ENCODE measurements at places on chromosomes 16 and 17.
A peak's percentile ranks its signal among the peaks of the same experiment; 100 is the strongest.

GRCh38 chr17:40335620-40336019 is 26.6 kb downstream of the RARA start:
- DNase-seq: no peak

- no peak for DNase-seq
Observed at GRCh38 chr17:61005358-61005757, 327.7 kb downstream of the BCAS3 start.

GRCh38 chr16:21150375-21151001 is at the start of gene DNAH3:
Gene DNAH3 (minus strand): TSS chr16:21150846. CDS start chr16:21150319, 527 bp downstream.
- DNase-seq: no peak

GRCh38 chr16:73126525-73126853 is 78.6 kb upstream of the ZFHX3 start:
- no peak for DNase-seq

- DNase-seq: no peak
Observed at GRCh38 chr16:48605518-48606110, 4.4 kb downstream of the N4BP1 start.

DNA sequence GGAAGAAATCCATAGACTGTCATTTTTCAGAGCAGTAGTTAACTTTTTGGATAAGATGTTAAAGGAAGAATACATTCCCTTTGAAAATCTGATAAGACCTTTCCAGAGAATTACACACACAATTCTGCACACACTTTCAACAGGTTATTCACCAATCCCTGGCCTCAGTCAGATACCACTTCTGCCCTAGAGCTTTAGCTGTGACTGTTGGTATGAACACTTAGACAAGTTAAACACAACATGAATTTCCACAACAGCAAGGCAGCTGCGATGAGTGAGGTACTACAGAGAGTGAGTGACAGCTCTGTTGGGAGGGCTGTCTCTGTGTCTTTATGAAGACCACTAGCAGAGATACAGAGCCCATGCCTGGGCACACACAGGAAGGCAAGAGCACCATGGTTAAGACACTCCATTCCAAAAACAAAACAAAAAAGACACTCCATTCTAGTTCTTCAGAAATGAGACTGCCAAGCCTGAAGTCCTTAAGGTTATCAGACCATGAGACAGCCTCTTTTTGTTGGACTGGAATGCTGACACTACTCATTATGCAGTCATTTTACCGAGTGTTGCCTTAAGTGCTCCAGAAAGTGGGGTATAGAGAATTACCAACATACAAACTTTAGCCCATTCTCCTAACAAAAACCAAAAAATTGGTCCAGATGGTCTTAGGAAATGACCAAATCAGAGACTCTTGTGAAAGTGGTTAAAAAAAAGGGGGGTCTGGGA is 42.4 kb downstream of the TOM1L2 start:
- DNase-seq: no peak

- no peak for DNase-seq
Observed at GRCh38 chr17:61265397-61265796, 134.2 kb upstream of the TBX2 start.

- peak; percentile 76 for DNase-seq
Observed at GRCh38 chr16:72844225-72844920, 203.6 kb downstream of the ZFHX3 start.

- DNase-seq: no peak
Observed at GRCh38 chr17:61795546-61795945, 67.8 kb downstream of the BRIP1 start.

- DNase-seq: no peak
Observed at GRCh38 chr17:34465789-34466188, 102.8 kb upstream of the CCL1 start.

DNA sequence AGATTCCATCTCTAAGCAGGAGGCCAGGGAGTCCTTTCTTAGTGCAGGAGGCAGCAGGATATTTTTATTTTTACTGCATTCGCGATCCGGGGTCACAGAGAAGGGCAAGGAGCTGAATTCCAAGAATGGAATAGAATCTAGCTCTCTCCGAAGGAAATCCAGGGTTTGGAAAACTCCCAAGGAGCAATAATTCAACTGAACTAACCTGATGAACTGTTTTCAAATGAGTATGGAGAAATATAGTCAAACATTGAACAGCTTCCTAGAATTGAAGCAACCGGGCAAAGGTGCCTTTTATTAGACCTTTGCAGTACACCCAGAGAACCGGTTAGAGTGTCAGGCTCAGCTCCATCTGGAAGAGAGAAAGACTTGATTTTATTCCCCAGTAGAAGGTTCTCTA is 120.7 kb upstream of the MAF start:
- no peak for DNase-seq

- DNase-seq: no peak
Observed at GRCh38 chr16:88705076-88705684, 1.0 kb downstream of the RNF166 start.

- DNase-seq: no peak
Observed at GRCh38 chr17:27974531-27975145, 67.8 kb upstream of the NLK start.

- DNase-seq: no peak
Observed at GRCh38 chr17:64998436-64999190, 57.9 kb downstream of the GNA13 start.

DNA sequence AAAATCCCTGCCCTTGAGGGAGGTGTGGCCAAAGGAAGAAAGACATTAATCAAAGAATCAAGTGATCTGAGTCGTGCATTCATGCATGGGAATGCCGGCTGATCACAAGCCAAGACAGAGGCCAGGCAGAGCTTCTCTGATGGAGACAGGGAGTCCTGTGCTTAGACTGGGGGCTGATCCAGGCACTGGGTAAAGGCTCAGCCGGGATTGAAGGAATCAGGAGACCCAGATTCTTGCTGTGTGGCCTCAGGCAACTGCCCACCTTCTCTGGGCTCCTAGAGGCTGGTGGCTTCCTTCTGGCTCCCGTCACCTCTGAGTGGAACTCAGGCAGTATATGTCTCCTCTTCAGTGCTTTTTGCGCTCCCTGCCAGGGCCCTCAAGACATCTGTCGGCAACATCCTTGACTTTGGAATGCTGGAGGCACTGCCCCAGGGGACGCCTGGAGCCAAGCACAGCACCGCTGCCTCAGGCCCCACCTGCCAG is 17.7 kb downstream of the RAI1 start:
- DNase-seq: no peak

DNA sequence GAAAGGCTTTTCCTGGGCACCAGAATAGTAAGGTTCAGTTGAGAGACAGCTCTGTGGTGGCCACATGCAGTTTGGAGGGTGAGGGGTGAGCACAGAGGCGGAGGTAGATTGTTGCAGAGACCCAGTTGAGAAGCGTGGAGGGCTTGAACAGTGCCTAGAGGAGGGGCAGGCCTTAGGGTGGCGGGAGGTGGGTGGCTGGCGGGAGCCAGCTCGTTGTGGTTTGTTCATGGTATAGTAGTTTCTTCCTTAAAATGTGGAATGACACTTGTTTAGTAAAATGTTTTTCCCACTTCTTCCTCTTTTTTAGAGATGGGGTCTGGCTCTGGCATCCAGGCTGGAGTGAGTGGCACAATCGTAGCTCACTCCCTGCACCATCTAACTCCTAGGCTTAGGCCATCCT is 14.2 kb downstream of the USP10 start:
- peak; percentile 11 for DNase-seq

GRCh38 chr17:48491527-48492273 is 39.1 kb downstream of the HOXB1 start:
- DNase-seq: no peak

DNA sequence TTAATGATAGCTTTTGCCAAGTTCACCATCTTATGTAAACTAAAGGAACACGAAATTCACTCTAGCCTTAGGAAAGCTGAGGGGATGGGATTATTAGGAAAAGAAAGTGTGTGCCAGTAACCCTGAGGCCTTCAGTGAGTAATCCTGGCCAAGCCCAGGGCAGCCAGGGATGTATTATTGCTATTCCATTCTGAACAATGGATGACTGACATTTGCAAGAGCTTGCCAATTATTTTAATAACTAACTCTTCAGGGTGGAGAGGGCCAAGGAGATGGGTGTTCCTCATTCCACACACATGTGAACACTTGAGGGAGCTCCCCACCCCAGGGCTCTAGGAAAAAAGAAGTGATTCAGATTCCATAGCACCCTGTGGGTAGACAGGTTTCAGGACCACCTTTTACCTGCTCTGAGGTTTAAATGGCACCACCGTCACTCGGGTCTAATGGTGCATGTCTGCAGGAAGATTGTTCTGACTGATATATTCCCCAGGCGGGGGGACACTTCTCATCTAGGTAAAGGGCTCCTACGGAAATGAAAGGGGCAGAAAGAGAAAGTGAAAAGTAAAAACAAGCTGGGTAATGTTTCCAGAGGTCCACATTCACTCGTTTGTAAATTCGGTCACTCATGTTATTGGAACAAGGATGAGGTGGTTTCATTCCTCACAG is 41.5 kb downstream of the TK2 start:
- no peak for DNase-seq

DNA sequence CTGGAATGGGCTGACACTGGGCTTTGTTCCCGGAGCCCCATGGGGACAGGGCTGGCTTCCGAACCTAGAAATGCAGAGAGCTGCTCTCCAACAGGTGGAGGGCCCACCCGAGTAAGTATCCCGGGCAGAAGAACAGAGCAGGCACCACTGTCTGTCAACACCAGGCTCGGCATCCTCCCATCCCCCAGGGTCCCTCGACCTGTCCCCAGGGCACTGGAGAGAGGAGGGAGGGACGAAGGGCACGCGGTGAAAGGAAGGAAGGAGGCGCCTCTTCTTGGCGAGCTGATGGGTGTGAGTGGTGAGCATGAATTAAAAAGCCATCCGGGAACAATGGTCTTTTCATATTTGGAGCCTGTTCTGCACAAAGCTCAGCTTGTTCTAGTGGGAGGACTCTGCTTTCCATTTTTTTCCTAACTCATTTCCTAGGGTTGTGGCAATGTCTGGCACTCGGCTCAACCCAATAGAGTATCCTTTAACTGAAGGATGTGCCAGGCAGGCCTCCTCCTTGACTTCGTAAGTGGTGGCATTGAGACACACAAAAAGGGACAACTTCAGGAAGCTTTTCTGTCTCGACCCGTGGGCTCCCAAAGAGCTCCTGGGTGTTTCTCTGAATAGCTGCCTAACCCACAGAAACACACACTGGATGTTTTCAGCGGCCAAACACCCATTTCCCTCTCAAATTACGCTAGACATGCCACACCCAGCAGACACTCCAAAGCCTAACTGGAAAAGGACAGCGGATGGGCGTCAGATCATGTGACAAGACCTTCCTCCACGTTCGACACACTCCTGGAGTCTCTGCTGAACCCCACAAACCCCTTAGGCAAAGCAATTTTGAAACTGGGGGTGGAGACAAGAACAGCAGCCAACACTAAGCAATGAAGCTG is 47.7 kb downstream of the ZFHX3 start:
- DNase-seq: no peak

DNA sequence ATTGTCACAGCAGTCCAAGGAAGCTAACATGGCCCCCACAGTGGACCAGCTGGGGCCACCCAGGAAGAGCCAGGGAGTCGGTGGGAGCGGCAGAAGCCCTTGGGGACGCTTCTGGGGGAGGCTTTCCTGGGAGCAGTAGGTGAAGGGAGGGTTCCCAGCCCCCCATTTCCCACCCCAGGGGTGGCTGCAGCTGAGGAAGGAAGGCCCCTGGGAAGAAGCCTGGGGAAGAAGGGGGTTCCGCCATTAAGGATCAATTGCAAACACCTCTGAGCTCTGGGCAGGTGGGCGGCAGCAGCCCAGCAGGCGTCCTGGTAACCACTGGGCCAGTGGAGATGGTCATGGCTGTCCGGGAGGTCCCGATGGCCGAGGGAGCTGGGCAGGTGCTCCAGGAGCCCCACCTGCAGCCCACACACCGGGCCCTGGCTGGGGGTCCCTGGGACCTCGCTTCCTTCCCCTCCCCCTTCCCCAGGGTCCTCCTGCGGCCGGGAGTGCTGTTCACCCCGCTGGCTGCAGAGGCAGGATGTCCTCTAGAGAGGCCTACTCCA is 592 bp upstream of the PERCC1 start:
- DNase-seq: no peak

DNA sequence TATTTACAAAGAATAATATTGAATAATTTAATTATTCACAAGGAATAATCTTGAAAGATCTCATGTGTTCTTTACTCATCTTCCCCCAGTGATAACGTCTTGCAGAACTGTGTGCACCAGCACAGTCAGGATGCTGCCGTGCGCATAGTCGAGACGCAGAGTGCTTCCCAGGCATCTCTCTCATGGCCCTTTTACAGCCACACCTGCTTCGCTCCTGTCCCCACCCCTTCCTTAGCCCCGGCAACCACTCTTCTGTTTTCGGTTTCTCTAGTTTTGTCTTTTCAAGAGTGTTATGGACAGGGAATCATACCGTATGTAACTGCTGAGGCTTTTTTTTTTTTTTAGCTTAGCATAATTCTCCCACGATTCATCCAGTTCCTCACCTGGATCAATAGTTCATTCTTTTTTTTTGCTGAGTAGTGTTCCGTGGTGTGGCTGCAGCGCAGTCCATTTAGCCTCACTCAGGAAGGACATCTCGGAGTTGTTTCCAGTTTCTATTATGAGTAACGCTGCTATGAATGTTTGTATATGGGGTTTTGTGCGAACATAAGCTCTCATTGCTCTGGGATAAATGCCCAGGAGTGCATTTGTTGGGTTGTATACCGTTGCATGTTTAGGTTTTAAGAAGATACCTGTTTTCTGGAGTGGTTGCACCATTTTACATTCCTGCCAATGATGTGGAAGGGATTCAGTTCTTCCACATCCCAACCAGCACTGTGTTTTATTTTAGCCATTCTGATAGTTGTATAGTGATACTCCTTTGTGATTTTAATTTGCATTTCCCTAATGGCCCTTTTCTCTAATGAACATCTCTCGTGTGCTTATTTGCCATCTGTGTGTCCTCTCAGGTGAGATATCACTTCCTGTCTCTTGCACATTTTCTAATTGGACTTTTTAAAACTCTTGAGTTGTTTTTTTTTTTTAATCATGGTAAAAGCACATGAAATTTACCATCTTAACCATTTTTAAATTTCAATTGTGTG is 47.6 kb downstream of the SEC14L1 start:
- DNase-seq: no peak

DNA sequence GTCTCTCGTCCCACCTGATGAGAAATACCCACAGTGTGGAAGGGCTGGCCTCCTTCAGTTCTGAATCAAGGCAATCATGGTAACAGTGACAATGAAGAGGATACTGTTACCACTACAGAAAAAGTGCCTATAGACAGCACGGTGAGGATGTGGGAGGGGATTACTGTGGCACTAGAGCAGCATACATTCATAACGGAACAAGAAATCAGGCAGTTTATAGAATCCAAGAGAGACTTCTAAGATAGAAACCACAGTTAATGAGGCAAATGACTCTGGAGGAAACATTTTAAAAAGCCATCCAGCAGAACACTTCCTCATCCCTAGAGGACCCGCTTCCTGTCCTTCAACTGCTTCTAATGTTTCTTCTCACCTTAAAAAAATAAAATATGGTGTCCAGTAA is 2.7 kb downstream of the RUSF1 start:
- DNase-seq: no peak

GRCh38 chr17:17579691-17580090 is 11.8 kb downstream of the PEMT start:
- DNase-seq: no peak

DNA sequence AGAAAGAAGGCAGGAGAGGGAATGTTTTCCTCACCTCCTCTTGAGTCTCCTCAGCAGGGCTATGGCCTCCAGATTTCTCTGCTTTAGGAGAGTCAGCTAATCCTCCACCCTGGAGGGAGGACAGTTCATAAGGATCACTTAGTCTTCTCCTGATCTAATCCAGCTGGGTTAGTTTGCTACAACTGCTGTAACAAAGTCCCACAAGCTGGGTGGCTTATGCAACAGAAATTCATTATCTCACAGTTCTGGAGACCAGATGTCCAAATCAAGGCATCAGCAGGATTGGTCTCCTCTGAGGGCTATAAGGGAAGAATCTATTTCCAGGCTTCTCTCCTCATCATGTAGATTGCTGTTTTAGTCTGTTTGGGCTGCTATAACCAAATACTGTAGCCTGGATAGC is 40.6 kb upstream of the XYLT1 start:
- DNase-seq: no peak
